ENCODE measurements at places on chromosomes 12 and 14.

GRCh38 chr14:23119363-23120327, 590 bp upstream of the CEBPE start:
- no peak for ATAC-seq

- ATAC-seq: peak; percentile 97
Observed at GRCh38 chr12:43805860-43806736, at the start of gene TWF1. TSS of gene TWF1 (minus strand) at chr12:43806317. CDS start at chr12:43806245, 72 bp downstream.

DNA sequence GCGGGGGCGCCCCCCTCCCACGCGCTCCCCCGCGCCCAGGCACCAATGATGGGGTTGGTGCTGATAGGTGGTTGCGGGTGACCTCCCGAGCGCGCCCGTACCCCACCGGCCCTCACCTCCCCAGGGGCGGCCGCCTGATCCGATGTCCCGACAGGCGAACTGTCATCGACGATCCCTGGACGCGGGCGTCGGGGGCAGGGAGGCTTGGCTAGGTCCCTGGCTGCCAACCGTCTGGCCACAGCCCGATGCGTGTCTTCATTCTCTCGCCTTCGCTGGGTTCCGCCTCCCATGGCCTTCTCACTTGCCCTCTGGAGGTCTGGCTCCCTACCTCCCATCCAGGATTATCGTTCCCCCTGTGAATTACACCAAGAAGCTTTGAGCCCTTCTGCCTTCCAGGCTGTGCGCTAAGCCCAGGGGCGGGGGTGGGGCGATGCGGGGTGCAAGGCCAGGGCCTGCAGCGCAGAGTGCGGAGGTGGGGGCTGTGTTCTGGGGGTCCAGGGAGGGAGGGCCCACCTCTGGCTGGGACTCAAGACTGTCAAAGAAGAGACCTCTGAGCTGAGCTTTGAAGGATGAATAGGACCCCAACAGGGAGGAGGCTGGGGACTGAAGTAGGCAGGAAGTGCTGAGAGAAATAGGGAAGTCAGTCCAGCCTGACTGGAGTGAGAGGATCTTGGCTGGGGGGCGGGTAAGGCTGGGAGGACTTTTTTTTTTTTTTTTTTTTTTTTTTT, 7.7 kb upstream of the RACGAP1 start:
- ATAC-seq: peak; percentile 33

DNA sequence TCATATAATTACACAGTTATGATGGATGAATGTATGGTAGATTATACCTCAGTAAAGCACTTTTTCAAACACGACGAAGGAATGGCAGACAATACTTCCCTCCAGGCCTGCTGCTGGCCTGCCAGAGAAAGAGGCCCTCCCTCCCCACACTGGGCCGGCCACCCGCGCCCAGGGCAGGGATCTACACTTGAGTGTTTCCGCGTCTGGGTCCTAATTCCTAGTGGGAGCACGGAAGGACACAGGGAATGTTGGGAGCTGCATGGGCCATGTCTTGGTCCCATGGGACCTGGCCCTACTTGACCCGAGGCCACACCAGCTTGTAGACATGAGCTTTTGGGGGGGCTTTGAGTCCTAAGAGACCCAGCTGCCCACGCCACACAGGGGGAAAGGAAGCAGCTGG, 52.0 kb downstream of the STX2 start:
- no peak for ATAC-seq

DNA sequence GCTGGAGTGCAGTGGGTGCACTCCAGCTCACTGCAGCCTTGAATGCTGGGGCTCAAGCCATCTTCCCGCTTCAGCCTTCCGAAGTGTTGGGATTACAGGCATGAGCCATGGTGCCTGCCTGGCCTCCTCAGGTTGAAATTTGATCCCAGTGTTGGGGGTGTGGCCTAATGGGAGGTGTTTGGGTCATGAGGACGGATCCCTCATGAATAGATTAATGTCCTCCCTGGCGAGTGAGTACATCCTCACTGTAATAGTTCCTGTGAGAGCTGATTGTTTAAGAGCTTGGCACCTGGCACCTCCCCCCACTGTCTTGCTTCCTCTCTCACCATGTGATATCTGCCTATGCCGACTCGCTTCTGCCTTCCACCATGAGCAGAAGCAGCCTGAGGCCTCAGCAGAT, 84.7 kb downstream of the TSPAN9 start:
- no peak for ATAC-seq

DNA sequence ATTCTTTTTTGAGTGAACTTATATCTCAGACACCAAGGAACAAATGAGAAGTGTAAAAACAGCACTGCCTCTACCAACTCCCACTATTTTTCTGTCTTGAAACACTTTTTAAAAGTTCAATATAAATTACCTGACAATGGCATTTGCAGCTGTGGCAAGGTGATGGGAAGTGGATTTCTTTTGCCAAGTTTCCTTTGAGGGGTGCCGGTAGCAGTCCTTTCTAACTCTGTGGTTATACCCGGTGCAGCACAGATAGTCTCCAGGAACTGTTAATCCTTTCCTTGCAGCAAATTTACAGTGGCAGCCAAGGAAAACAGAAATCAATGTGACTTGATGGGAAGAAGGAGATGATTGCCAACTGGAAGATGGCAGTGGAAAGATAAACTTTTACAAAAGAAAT, 243.7 kb downstream of the BCAT1 start:
- no peak for ATAC-seq

GRCh38 chr12:43292699-43293098, 259.3 kb downstream of the ADAMTS20 start:
- ATAC-seq: no peak

- no peak for ATAC-seq
Observed at GRCh38 chr14:103267226-103267910, 66.7 kb upstream of the EIF5 start.

- ATAC-seq: peak; percentile 51
Observed at GRCh38 chr12:100024974-100025555, 40.3 kb upstream of the ANKS1B start.

Data from esophagus mucosa (tissue), 1 donor.